IMR-90 (cell line): ENCODE measurements at places on chromosomes 12 and 14. TPM values are rescaled to one million over a fixed set of nuclear protein-coding genes. Genes with fewer than 3 reads are reported as not detected.

MRPL51 gene
- total RNA-seq: 80.1 and 126 TPM in 2 replicates

DNA sequence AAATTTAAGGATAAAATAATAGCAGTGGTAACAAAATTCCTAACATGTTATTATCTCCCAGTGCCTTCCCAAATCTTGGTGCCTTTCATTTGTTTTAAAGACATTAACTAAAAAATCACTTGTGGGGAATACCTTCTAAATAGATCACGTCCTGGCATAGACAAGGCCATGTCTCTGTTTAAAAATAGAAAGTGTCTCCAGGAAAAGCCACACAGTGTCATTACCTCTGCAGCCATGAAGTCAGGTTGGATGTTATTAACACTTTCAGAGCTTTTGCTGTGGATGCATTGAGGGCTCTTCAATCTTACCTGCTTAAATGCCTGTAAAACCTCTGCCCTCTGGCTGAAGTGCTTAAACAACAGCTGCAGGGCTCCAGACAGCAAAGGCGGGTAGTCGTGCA is 211.1 kb downstream of the ITPR2 start:
- H3K27ac ChIP-seq: no peak overlapping the region
- no peaks in the 10 kb centered on the region for H3K36me3 ChIP-seq
- H3K27me3 ChIP-seq: no peaks in the 10 kb centered on the region
- H3K4me1 ChIP-seq: no peaks in the 10 kb centered on the region

- H3K27ac ChIP-seq: no peak overlapping the region
- no peaks in the 10 kb centered on the region for H3K36me3 ChIP-seq
- DNase-seq: no peak
- H3K27me3 ChIP-seq: no peaks in the 10 kb centered on the region
- no peak overlapping the region for H3K4me3 ChIP-seq
Measured at GRCh38 chr14:76500480-76500879, 124.5 kb downstream of the ESRRB start.

SIX4 gene
- 28.1 and 42.7 TPM in 2 replicates for total RNA-seq
